Kidney epithelial cell (primary cell): ENCODE measurements at places on chromosomes 6 and 20. TPM values are rescaled to one million over a fixed set of nuclear protein-coding genes. Genes with fewer than 3 reads are reported as not detected.

DNA sequence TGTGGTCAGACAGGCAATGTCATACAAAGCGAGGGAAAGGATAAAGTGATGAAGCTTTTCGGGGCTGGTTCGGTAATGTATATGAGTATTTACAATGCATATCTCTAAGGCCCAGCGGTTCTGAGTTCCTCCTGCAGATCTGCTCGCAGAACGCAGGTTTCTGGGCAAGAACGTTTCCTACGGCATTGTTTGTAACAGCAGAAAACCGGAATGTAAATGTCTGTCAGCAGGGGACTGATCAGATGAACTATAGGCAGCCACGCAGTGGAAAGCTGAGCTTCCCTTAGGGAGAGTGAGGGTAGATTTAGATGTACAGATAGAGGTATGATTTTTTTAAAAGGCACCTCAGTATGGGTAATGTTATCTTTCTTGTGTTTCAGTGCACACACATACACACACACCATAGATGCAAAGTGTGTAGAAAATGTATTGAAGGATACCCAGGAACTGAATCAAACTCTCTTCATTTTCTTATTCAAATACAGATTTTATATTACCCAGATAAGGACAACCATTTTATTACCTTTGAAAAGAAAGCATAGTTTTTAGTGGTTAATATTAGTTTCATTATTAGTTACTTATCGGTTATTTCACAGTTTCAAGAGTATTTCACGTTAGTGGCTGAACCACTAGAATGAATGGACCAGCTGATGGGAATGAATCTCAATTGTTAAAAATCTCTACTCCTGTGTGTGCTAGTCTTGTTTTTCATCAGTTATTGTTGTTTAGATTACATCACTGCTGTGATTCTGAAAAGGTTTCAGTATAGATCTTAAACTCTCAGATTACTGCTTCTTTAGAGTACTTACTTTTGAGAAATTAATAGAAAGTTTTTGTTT is 56.2 kb downstream of the SNX9 start:
- no peak for DNase-seq

GRCh38 chr6:76790045-76790796 is 673.1 kb downstream of the HTR1B start:
- no peak for DNase-seq

DNA sequence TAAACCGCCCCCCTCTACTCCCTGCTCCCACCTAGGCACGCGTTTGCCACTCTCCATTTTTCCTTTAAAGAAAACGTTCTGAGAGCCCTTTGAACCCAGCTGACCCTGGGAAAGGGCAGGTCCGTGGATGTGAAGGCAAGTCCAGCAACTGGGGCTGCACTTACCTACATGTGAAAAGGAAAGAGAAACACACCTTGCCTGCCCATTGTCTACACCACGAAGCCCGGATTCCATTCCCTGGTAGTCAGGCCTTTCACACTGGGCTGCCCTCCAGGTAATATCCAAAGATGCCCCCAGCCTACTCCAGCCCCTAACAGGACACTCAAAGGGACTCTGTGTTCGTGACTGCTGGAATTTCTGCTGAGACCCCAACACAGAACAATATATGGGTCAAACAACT is 94.4 kb downstream of the CD83 start:
- no peak for DNase-seq

GRCh38 chr20:40960521-40960956 is 68.1 kb upstream of the TOP1 start:
- no peak for DNase-seq

GRCh38 chr6:110537208-110538123 is 61.1 kb upstream of the SLC22A16 start:
- peak; percentile 96 for DNase-seq

- no peak for DNase-seq
These were observed 365.4 kb downstream of the HTR1B start for GRCh38 chr6:77097940-77098339.

- DNase-seq = no peak
These were observed 54.7 kb downstream of the FGD2 start for GRCh38 chr6:37060195-37060559.

DNA sequence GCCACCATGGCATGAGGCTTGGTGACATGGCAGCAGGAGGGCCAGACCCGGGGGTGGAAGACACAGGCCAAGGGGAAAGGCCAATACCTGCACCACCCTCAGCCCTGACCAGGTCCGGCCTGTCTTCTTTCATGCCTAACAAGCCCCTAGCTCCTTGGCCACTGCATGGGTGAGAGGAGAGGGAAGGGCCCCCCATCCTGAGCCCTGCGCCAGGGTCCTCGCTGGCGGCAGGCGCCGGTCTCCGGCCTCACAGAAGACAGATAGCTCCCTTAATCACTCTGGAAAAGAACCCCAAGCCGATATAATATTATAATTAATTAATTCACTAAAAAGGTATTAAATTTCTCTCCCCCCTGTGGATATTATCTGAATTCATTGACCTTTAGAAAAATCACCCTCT is 41.4 kb downstream of the MDFI start:
- no peak for DNase-seq

GRCh38 chr6:107695061-107695720 is 128.9 kb downstream of the SCML4 start:
- no peak for DNase-seq

DNA sequence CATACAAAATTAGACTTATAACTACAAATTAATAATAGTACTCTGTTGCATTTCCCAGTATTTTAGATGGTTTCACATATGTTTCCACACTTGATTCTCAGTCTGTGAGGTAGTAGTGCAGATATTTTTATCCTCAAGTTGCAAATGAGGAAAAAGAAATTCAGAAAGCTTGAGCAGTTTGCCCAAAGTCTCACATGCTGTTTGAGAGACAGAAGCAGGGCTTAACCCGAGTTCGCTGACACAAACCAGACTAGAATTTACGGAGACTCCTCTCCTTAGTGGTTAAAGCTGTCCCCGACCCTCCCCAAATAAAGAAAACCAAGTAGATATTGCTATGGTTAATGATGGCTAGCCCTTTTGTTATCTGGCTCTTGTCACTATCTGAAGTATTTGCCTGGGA is 126.2 kb downstream of the TIAM2 start:
- DNase-seq = no peak

DNA sequence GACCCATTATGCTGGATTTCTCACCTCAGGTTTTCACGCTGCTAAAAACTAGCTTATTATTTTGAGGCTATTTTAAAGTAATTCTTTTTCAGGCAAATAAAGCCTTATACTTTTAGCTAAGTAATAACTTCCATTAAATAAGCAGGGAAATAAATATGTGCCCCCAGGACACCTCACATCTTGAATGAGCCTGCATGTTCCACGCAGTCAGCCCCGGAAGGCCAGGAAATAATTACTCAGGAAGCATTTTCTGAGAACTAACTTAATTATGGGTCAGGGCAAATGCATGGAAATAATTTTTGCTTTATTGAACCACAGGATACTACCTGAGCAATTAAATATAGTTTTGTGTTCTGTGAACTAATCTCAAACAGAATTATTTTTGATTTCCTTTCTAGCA is 41.1 kb downstream of the STX7 start:
- DNase-seq = no peak

GRCh38 chr6:18672852-18673251 is 285.7 kb downstream of the RNF144B start:
- DNase-seq = no peak

DNA sequence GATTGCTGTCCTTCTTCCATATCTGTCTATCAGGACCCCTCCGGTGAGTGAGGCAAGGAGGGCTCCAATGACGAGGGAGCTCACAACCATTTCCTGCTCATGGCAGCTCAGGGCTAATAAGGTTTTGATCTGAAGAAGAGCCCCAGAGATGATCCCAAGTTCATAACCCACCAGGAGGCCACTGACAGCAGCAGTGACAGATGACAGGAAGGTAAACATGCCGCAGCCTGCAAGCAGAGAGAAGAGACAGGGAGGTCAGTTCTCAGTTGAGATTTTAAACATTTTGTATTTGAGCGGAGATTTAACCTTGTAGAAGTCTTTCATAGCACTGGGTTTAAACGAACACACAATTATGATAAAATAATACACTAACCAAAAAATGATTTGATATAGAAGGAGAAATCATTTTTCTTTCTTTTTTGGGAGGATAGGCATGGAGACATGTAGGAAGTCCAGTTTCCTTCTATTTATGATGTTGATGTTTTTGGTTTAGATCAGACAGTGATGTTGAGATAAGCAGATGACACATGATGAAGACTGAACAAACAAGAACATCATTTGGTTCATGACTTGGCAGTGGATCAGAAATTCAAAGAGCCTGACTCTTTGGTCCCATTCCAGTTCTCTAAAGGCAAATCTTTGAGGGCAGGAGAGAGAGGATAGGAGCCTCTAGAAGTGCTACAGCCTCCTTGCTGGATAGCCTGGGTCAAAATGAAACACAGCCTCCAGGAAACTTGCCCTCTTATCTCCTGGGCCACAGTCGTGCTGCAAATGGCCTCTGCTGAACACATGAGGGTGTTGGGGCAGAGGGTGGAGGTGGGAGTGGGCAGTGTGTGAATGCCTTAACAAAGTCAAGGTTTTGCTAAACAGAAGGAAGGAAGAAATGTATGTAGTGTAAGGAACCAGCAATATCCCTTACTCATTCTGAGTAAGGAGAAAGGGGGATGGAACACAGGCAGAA is 22.6 kb downstream of the SLC2A12 start:
- DNase-seq = no peak

- no peak for DNase-seq
These were observed 96.1 kb downstream of the NUS1 start for GRCh38 chr6:117771403-117771802.

The PRL gene
- not detected in 2 replicates for total RNA-seq

The RSPH4A gene
- total RNA-seq = 0.42 and 0.62 TPM in 2 replicates

The ERVFRD-1 gene
- not detected in 2 replicates for total RNA-seq

The TINAG gene
- 0.75 and 1.3 TPM in 2 replicates for total RNA-seq
